ENCODE measurements at places on chromosomes 12 and 14.

- DNase-seq = peak; percentile 87
Measured at GRCh38 chr12:115752913-115753726, 524.4 kb downstream of the MED13L start.

DNA sequence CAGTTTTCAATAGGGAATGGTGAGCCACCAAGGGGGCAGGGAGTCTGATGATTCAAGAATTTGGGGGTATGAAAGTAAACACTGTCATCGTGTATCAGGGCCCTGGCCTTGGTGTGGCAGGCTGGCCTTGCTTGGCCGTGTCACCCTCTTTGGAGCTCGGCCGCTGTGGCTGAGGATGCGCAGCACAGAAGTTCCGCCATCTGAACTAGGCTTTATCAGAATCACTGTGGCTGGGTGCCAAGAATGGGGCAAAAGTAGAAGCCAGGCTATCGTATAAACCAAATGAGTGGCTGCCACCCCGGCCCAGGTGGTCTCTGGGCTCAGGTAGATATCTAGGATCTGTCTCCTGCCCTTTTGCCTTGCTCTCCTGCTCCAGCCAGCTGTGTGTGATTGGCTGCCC, 137.4 kb downstream of the PAPOLA start:
- DNase-seq = no peak

GRCh38 chr14:89215531-89215930, 201.5 kb downstream of the FOXN3 start:
- no peak for DNase-seq

- DNase-seq = no peak
Measured at GRCh38 chr12:59040043-59040442, 119.7 kb upstream of the LRIG3 start.

DNA sequence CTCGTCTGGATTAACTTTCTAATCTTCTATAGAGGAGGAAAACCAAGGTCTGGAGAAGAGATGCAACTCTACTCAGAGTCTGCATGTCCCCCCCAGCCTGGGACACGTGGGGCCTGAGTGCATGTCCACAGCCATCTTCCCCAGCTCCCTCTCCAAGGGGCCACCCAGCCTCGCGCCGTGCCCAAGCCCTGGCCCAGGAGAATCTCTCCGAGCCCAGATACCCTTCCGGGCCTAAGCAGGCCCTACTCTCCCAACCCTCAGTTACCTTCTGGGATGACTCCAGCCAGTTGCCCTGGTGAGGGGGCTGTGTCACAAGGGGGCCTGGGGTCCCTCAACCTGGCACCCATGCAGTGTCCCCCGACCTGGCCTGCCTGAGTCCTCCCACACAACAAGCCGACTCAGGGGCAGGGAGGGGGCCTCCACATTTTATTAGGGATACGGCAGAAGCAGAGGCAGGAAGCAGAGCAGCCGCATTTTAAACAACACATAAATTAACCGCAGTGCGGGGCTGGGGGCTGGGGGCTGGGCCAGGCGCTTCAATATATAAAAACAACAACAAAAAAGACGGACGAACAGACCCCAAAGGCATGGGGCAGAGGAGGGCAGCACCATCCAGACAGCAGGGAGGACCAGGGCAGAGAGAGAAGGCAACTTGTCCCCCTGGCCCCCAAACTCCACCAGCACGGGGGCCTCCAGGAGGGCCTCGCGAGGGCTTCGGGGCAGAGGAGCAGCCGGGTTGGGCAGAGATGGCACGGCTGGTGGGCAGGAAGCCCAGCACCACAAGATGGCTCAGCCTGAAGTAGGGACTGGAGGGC, 37.3 kb downstream of the NCKAP5L start:
- no peak for DNase-seq

DNA sequence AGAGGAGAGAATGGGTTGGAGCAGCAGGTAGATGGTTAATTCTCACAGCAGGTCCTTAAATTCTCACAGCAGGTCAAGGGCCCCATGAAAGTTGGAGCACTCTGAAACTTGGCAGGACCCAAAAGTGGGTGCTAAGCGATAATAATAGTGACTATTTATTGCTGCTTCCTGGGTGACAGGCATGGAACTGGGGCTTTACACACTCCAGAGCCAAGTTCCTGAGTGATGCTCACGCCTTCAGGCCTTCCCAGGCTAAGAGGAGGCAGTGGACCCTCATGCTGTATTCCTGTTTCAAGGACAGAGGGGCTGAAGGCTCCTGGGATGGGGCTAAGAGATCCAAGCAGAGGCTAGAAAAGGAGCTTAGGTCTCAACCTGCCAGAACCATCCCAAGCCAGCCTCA, 180.9 kb upstream of the VASH1 start:
- DNase-seq = no peak

GRCh38 chr12:5682581-5682980, 250.7 kb downstream of the NTF3 start:
- DNase-seq = no peak

- DNase-seq = no peak
Measured at GRCh38 chr12:644818-645552, 18.3 kb downstream of the NINJ2 start.

DNA sequence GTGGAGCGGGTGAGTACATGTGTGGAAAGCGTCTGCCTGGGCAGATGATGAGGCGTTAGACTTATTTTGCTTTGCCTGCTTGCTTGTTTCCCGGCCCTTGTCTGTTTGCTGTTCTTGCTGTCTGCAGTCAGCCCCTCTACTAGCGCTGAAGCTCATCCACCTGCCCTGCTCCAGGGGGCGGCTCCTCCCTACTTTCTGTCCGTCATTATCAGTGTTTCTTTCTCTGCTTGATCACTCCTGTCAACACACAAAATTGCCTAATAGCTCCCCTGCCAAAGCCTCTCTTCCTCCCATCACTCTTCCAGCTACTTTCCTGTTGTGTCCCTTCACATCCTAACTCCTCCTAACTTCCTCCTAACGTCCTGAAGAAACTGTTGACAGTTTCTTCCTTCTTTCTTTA, 34.9 kb upstream of the GALNT8 start:
- no peak for DNase-seq

DNA sequence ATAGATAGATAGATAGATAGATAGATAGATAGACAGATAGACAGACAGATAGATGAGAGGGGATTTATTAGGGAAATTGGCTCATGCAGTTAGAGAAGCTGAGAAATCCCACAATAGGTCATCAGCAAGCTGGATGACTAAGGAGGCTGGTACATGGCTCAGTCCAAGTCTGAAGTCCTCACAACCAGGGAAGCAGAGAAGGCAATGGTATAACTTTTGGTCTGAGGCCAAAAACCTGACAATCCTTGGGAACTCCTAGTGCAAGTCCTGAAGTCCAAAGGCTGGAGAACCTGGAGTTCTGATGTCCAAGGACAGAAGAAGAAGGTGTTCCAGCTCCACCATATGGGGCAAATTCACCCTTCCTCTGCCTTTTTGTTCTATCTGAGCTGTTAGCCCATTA, 517.6 kb upstream of the ATP2B1 start:
- no peak for DNase-seq

- DNase-seq = no peak
Measured at GRCh38 chr14:99148861-99149610, 123.0 kb downstream of the BCL11B start.

- no peak for DNase-seq
Measured at GRCh38 chr12:30902001-30902400, 24.5 kb upstream of the TSPAN11 start.

- DNase-seq = no peak
Measured at GRCh38 chr12:122394626-122395194, 27.8 kb downstream of the CLIP1 start.

GRCh38 chr14:37583358-37584210, 11.5 kb downstream of the FOXA1 start:
- DNase-seq = no peak

GRCh38 chr12:103751600-103751999, 89.4 kb downstream of the NT5DC3 start:
- DNase-seq = no peak

DNA sequence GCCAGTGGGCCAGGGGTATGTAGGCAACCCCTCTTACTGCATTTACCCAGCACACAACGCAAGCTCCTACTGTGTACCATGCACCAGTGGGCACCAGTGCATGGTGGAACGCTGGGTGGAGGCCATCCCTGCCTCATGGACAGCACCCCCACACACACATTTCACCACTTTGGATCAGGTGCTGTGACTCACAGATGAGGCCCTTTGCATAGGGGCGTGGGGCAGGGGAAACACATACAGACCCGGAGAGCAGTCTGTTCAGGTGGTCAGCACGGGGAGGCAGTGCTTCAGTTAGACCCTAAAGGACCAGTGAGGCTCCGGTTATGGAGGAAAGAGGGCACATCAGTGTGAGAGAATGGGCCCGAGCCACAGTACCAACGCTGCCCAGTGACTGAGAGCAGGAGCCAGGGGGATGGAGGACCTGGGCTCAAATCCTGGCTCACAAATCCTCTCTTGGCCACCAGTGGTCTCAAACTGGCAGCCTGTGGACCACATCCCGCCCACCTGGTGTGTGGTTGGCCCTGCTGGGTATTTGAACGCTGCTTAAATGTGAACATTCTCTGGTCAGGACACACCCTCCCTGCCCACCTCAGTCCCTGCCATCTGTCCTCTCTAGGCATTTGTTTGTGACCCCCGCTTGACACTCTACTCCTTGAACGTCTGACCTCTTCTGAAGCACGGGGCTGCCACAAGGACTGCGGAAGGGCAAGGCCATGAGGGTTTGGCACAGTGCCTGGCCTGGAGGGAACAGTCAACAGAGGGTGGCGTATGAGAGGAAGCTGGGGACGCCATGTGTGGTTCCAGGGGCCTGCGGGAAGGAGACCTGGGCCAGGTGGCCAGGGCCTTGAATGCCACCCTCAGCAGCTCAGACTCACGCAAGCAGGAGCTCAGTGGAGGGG, 46.7 kb downstream of the FAM222A start:
- DNase-seq = no peak

DNA sequence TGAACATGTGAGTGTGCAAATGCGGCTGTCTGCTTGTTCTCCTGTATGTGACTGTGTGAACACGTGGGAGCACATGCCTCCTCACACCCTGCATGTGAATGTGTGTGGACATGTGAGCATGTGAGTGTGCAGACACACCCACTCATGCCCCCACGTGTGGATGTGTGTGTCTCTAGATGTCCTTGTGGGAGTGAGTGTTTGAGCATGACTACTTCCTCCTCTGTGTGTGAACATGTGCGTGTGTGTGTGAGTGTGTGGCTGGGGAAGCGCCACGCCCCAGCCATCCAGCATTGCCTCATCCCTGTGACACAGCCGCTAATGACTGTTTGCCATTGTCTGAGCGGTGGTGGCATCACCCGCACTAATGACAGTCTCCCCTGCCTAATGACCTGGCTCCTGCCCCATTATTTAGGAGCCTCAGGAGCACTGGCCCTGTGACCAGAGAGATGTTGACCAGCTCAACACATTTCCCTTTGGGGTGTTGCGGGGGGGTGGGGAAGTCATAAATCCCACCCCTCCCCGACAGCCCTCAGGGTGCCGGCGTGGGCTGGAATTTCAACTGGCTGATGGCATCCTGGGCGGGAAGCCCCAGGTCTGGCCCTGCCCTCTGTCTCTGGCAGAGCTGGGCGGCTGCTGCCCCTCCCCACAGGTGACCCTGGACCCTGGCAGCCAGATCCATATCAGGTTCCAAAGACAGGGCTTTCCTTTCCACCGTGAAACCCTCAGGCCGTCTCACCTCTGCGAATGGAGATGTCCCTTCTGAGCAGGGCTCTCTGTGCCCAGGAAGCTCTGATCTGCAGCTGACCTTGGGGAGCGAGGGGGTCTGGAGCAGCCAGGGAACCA, 11.5 kb upstream of the KRT80 start:
- DNase-seq = peak; percentile 84

DNA sequence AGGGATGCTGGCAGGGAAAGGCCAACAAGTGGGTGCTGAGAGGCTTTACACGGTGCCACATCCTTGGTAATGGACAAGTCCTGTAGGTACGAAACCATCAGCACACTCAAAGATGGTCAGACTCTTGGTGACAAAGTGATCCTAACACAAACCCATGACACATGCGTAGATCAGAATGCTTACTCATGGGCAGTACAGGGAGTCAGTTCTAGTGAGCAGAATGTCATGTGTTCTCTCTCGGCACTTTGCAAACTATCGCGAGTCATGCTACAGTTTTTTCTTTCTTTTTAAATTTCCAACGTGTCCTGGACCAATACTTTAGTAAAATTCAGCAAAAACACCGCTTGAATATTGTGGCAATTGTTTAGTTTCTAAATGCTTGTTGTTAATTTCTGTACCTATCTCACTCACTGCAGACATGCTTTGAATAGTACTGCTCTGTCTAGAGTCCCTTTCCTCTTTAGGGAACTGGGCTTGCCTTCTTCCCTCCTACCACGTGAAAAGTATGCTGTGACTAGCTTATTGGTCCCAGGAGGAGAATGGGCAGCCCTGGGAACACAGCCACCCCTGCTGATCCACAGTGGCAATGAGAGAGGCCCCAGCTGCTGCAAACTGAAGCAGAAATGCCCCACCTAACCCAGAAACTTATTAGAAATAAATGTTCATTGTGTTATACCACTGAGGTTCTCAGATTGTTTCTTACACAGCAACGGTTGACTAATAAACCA, 62.4 kb downstream of the UBR7 start:
- DNase-seq = peak; percentile 90

- DNase-seq = peak; percentile 46
Measured at GRCh38 chr12:112408621-112409020, 784 bp downstream of the RPL6 start.

DNA sequence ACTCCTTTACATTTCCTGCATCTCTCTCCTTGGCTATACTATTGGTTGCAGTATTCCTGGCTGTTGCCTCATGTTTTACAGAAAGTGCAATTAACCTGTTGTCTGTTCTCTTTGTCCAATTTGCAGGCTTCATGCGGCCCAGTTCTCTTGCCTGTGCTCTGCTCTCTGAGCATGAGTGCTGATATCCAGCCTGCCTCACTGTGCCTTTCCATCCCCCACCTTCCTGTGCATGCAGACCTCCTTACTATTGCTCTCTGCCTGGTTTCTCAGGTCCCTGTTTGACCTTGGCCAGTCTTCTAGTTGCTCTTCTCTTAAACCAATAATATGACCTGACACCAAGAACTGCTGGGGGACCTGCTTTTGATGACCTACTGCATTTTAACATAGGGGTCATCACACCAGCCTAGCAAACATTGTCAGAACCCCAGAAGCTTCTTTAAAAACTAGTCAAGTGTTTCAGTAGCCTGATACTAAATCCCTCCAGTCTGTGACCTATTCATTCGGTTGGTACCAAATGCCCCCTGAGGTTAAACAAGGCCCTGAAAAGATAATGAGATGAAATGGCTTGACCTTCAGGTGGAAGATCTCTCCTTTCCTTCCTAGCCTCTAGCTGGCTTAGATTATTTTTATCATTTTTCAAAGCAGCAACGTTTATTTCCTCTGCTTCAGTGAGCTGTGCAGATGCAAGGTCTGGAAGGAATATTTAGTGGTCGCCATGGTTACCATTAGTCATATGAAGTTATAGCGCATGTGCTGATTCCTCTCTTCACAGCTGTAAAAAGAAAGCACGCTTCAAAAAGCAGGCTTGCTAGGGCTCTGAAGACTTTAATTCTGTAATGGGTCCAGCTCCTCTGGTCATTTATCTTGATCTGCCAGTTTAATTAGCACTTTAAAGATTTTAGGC, 216.5 kb downstream of the PHLDA1 start:
- peak; percentile 94 for DNase-seq

- DNase-seq = no peak
Measured at GRCh38 chr12:56350662-56351061, 9.2 kb downstream of the STAT2 start.

- DNase-seq = no peak
Measured at GRCh38 chr12:14975457-14975856, 2.6 kb downstream of the PDE6H start.

GRCh38 chr12:71665090-71665463, 976 bp downstream of the THAP2 start:
- no peak for DNase-seq
